OCI-M1 (cell line): ENCODE measurements at places on chromosomes 6 and 20.

GRCh38 chr20:63005862-63006539 is 763 bp downstream of the BHLHE23 start:
- DNase-seq, result no peak

DNA sequence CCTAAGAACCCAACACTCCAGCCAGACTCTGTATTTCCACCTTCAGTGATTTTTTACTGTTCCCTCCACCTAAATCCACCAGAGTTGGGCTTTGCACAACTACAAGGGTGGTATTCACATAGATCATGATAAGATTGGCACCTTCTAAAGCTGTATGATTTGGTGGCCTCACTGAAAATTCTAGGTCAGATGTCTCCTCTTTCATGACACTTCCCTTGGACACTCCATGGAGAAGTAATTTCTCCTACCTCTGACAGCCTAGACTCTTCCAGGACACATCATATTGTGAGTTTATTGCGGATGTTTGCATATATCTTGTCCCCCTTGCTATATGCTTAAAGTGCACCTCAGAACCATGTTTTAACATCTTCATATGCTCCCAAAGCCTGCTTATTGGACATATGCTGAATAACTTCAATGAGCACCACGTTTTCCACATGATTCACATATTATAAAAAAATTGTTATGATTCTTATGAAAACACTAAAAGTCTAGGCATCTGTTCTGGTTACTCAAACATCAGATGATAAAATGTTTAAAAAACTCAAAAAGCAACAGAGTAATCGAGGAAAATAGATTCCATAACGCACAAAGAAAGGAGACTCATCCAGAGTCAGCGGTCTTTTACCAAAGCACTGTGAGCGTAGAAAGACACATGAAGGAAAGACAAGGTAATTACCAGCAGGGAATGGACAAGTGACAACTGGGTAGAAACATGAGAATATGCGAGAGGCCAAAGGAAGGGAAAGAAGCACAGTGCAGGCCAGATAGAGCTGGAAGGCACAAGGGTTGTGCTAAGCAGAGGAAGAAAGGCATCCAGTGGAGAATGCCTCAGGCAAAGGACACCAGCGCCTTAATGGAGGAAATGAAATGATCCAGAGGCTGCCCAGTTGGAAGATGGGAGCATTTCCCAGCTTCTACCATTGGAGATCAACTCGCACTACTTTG is 46.5 kb downstream of the KIF16B start:
- no peak for DNase-seq

DNA sequence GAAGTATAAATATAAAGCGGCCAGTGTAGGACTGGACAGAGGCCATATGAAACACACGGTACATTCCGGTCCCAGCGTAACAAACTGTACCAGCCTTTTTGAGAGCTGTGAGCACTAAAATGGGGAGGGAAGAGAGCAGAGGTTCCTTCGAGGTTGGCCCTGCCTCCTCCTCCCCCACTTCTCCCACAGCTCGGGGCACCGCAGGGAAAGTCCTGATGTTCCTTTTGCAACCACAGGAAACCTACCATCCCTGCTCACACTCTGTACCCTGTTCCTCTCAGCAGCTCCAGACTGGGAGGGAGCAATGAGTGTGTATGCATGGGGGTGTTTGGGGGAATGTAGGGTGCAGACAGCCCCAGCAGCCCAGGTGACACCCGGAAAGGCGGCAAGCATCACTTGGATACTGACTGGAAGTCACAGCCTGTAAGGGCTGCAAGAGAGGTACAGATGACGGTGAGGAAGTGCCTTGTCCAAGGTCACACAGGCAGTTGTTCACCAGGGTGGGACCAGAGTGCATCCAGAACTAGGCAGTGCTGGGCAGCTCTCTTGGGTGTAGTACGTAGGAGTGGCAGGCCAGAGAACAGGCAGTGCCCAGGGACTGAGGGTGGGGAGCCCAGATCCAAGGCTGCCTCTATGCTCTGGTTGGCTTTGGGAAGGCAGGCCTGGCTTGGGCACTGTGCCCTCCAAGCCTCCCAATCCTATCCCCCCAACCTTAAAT is 11.0 kb upstream of the ARMC12 start:
- peak; percentile 64 for DNase-seq

- peak; percentile 66 for DNase-seq
Measured at GRCh38 chr20:22617160-22617559, 32.8 kb upstream of the FOXA2 start.
